ENCODE measurements at places on chromosomes 7 and 10.

DNA sequence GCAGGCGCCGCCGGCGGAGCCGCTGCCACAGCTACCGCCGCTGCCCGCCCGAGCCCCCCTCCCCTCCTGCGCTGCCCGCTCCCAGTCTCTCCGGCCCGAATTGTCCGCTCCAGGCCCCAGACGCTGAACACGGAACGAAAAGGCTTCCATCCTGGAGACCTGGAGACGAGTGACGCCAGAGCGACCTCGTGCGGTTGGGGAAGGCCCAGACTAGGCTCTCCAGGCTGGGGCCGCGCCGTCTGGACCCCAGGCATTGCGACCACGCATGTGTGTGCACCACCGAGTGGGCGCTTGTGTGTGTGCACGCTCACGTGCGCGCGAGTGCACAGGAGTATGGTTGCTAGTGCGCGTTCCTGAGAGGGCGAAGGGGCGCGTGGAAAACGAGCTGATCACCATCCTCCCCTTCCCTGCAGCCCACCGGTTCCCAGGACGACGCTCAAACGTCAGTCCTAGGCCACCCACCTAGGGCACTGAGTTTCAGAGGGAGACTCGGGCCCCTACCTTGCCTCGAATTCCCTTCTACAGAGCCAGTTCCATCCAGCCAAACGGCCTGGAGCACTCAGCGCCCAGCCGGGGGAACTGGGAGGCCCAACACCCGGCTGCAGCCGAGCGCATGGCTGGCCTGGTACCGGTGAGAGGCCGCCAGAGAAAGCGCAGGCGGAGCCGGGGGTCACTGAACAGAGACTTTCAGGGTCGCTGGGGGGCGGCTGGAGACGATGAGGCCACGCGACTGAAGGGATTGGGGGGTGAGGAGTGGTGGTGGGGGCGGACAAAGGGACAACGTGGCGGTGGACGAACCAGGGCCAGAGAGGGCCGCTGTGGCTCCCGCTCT is 11.6 kb downstream of the LBX1 start:
- DNase-seq, result no peak

GRCh38 chr7:129779602-129780256 is 168.2 kb downstream of the NRF1 start:
- no peak for DNase-seq

- DNase-seq, result no peak
Measured at GRCh38 chr7:144517749-144518148, 114.3 kb upstream of the NOBOX start.

GRCh38 chr7:102450242-102450641 is 14.4 kb downstream of the ALKBH4 start:
- no peak for DNase-seq

- DNase-seq, result no peak
Measured at GRCh38 chr7:149440222-149440621, 20.6 kb downstream of the ZNF777 start.

- no peak for DNase-seq
Measured at GRCh38 chr10:29950391-29950790, 109.0 kb downstream of the JCAD start.

- DNase-seq, result no peak
Measured at GRCh38 chr10:59064080-59064692, 112.3 kb upstream of the PHYHIPL start.

- no peak for DNase-seq
Measured at GRCh38 chr7:49433794-49434193, 339.6 kb upstream of the VWC2 start.

DNA sequence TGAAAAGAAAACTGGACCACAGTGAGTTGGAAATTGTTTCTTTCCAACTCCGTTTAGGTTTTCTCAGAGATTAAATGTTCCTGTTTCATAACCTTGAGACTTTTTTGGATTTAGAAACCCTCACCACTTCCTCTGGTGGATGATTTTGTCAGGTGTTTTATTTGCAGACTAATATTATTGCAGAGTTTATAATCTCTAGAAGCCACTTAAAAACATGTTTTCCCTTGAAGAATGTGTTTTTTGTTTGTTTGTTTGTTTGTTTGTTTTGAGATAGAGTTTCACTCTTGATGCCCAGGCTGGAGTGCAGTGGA is 520 bp upstream of the MICU1 start:
- no peak for DNase-seq

- no peak for DNase-seq
Measured at GRCh38 chr7:106281585-106282318, 3.0 kb downstream of the NAMPT start.

DNA sequence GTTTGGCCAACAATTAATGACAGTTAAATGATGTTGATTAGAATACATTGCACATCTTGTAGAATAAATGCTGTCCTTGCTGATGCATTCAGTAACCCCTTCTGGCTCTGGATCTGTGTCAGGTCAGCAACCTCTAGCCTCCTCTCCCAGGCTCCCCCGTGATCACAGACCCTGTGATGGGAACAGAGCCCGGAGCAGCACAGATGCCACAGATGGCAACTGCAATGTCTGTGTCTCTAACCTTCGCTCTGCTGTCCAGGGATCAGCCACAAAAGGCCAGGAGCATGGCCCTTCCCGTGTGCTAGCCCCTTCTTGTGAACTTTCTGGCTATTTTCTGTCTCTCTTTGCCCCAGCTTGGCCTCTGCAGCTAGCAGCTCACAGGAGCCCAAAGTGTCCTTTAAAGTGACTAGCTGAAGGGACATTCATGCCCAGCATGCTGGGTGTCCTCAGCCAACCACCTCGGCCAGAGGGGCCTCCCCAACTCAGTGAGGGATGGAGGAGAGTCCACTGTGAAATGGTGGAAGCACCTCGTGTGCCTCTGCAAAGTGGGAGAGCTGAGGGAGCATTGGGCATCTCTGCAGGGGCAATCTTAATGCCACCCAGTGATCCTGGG is 167.0 kb upstream of the TCERG1L start:
- no peak for DNase-seq

DNA sequence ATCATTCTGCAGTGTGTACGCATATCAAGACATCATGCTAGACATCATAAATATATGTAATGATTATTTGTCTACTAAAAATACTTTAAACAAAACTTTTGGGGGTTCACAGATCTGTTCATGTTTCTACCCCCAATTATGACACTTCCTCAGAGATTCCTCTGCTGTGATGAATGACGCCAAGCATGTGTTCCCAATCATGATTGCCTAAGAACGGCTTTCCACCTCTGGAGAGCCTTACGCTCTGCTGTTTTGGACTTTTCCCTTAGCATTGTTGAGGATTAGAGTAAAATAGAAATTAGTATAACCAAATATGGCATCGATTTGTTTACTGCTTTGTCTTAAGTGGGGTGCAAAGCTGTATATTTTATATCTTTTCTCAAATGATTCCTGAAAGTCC is 236.3 kb upstream of the IGFBP3 start:
- DNase-seq, result no peak

DNA sequence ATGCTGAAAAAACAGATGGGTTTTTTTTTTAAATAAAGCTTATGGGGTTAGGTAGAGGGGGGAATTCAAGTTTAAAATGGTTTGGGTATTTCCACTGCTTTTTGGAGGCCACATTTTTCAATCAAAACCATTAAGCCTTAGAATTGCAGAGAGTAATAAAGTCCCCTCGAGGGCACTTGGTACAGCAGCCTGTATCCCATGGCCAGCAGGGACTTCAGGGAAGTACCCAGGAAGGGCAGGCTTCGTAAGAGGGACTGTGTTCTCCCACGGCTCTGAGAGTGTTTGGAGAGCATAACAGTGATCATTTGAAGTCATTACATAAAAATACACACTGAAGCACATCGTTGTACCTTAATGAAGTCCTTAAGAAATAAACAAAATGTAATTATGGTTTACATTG is 432.7 kb downstream of the DPP6 start:
- DNase-seq, result no peak
